Mammary epithelial cell (primary cell): ENCODE measurements at places on chromosomes 6 and 20. TPM values are rescaled to one million over a fixed set of nuclear protein-coding genes. Genes with fewer than 3 reads are reported as not detected.

SLC22A3 gene
- total RNA-seq: 0.33 TPM

DIDO1 gene
- 53.2 TPM for total RNA-seq

KCNK5 gene
- total RNA-seq: 1.3 TPM

KCNG1 gene
- 53.0 TPM for total RNA-seq

LRRN4 gene
- under 0.01 TPM for total RNA-seq

F13A1 gene
- total RNA-seq: not detected in 2 replicates

ADGB gene
- not detected for total RNA-seq

NDUFAF5 gene
- 34.7 and 45.0 TPM in 2 replicates for total RNA-seq

CTAGE9 gene
- total RNA-seq: not detected

HEBP2 gene
- total RNA-seq: 63.8 TPM

ZNF311 gene
- 4.0 TPM in 2 replicates for total RNA-seq

FOXF2 gene
- total RNA-seq: 0.35 TPM in 1 of 2 replicates, not detected in the other

TGM3 gene
- total RNA-seq: not detected in 2 replicates

DNA sequence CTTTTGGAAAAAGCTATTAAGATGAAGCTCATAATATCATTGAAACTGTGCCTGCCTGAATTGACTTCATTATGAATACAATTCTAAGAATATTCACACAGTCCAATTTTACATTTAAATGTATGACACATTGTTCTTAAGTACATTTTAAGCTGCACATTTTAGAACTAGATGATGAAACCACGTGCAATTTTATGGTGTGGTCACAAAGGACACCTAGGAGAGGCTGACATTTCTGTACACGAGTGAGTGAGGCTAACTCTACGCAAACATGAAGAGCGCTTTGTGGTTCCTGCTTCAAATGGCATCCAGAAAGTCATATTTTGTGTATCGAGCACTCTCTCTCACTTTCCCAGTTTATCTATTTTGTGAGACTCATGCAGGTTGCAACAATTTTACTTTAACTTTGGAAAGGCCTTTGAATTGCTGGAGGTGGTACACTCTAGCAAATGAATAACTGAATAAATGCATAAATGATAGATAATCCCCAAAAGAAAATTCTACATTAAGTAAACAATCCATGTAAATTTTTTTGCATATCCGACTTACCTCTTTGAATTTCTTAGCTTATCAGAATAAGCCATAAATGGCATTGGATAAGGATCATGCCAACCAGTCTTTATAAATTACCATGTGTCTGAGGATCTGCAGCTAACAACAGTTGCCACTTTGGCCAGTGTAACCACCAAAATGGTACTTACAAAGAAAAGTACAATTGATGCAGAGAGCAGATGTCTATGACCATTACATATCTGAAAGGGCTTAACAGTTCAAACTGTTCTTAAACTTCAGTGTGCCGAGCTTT, 97.3 kb downstream of the NRSN1 start:
- DNase-seq: no peak

GRCh38 chr20:51535674-51536073, 6.8 kb downstream of the NFATC2 start:
- DNase-seq: no peak

DNA sequence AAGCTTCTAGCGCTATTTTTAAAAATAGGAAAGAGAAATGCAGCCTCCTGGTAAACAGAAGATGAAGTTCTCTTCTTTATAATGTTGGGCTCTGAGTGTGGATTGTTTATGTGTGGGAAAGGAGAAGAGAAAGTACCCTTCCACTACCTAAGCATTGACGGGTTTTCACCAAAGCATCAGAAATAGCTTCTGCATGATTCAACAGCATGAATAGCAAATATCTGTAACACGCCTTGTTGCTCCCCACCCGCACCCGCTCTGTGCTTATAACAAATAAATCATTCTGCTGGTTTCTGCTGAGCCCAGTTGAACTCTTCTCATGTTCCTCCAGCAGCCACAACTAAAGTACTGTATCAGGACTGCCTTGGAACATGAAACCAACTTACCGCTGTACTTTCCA, 20.7 kb downstream of the TXLNB start:
- DNase-seq: peak; percentile 24

DNA sequence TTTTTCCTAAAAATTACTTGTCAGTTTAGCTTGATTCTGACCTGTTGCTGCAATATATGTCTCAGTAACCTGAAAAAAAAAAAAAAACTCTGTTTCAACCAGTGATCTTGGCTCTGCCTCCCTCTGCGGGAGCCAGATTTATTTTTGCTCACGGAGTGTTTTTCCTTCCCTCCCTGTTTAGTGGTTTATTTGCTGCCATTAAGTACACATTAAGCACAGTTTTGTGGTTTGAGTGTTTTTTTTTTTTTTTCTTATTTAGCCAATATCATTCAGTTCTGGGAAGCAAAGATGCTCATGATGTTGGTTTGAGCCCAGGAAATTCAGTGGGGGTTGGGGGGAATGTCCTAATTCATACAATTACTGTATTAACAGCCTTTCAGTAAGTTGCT, 110.1 kb upstream of the GPR6 start:
- DNase-seq: no peak

DNA sequence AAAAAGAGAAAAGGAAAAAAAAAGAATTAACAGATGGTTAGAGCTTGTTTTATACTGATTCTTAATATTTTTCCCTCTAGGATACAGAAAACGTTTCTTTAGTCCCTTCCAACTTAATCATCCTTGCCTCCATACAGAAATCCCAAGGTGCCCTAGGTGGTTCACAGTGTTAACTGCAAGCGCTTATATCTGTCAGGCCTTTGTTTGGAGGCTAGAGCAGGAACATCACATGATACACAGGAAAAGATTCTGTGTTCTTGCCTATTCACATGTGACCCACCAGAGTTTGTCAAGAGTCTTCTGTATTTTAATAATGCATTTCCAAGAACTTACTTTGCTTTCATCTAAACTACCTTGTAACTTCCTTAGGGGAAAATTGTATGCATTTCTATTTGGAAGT, 31.3 kb downstream of the ANKRD6 start:
- no peak for DNase-seq

GRCh38 chr20:46150943-46151342, 32.8 kb downstream of the CD40 start:
- DNase-seq: no peak

GRCh38 chr20:35318502-35319157, 26.4 kb upstream of the FAM83C start:
- peak; percentile 98 for DNase-seq

GRCh38 chr6:138331984-138332383, 45.7 kb upstream of the SMIM28 start:
- no peak for DNase-seq

DNA sequence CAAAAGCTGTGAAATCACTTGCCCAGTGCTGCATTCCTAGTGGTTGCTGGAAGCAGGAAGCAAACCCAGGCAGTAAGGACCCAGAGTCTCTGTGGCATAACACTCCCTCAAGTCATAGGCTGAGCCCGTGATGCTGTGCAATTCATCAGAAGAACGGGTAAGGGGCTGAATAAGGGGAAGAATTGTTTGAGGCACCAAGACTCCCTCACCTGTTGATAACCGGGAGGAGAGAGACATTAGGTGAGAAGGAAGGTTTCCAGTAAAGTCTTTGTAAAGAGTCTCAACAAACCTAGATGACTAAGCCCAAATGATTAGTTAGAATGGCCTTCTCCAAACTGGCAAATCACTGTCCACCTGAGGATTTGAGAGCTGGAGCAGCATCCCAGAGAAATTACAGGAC, 18.3 kb downstream of the ENPP3 start:
- no peak for DNase-seq

DNA sequence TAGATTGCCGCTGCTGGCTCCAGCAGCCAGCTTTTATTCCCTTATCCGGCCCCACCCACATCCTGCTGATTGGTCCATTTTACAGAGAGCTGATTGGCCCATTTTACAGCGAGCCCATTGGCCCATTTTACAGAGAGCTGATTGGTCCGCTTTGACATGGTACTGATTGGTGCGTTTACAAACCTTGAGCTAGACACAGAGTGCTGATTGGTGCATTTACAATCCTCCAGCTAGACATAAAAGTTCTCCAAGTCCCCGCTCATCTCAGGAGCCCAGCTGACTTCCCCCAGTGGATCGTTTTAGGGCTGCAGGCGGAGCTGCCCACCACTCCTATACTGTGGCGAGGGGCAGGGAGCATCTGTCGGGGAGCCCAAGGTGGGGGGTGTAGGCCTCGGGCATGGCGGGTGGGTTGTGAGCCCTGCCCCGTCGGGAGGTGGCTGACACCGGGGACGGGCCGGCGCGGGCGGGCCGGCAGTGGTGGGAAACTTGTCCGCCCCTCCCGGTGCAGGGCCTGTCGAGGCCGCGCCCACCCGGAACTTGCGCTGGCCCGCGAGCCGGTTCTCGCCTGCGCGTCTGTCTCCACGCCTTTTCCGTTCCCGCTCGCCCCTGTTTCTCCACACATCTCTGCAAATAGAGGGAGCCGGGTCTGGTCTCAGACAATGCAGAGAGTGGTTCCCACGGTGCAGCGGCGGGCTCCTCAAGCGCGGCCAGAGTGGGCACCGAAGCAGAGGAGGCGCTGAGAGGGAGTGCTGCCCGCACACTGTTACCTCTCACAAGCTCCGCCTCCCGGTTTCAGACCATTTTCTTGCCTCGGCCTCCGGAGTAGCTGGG, 86.1 kb upstream of the STMND1 start:
- no peak for DNase-seq

DNA sequence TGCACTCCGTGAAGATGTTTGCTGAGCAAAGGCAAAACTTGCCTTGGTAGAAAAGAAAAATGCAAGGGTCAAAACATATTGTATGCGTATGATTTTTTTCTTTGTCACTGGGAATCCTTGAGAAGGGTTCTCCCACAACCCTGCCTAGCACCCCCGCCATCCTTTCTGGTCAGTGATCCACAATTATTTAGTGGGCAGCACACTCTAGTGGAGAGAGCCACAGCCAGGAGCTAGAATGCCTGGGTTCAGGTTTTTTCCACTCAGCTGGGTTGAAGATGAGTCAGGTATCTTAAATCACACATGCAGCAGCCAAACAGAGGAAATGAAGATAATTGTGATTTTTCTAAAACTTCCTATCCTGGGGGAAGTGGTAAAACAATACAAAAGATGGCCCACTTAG, 243.1 kb downstream of the PKHD1 start:
- DNase-seq: no peak

- no peak for DNase-seq
These were observed 48.6 kb upstream of the RCAN2 start for GRCh38 chr6:46539866-46540265.

DNA sequence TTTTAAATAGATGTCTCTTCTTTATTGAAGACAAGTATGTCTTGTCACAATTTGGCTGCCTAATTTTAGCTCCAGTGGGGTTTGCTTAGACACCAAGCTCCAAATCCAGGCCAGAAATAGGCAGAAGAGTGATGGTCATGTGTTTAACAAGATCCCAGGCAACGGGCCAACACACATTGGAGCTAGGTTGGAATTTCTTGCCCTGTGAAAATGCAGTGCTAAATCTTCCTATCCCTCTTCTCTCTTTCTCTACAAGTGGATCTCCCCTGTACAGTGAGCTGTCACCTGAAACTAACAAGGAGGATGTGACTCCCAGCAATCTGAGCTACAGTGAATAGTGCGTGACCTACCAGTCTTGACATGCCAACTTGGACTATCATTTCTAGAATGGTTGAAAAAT, 65.3 kb upstream of the VGLL2 start:
- no peak for DNase-seq

DNA sequence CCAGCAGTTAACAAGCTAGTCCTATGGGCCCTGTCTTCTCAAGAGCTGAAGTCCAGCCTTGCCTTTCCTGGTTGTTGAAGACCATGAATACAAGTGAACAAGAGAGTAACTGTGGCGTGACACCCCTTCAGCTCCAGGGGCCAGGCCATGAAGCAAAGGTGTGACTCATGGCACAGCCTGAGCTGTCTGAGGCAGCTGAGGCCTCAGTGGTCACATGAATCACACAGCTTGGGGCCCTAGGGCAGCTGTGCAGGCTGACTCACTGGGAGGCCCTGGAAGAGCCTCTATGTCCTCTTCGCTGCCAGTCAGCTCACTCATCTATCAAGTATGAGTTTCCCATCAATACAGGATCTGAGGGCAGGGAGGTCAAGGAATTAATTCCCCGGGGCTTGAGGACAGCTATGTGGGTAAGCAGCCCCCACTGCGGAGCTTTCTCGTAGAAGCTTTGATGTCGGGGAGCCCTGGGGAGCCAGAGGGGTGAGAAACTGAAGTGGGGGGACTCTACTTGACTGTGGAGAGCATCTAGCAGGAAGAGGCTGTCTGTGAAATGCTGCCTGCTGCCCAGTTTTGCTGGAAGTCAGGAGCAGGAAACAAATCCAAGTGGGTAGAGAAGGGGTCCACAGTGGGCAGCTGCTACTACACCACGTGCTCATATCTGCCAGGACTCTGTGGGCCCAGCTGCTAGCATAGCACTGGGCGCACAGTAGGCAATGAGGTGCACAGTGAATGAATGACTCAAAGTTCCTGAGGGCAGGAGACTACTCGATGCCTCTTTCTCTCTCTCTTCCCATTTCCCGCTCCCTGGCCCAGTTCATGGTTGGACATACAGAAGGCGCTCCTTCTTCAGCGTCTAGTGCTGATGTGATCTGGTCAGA, 13.7 kb upstream of the FAM83C start:
- peak; percentile 100 for DNase-seq

DNA sequence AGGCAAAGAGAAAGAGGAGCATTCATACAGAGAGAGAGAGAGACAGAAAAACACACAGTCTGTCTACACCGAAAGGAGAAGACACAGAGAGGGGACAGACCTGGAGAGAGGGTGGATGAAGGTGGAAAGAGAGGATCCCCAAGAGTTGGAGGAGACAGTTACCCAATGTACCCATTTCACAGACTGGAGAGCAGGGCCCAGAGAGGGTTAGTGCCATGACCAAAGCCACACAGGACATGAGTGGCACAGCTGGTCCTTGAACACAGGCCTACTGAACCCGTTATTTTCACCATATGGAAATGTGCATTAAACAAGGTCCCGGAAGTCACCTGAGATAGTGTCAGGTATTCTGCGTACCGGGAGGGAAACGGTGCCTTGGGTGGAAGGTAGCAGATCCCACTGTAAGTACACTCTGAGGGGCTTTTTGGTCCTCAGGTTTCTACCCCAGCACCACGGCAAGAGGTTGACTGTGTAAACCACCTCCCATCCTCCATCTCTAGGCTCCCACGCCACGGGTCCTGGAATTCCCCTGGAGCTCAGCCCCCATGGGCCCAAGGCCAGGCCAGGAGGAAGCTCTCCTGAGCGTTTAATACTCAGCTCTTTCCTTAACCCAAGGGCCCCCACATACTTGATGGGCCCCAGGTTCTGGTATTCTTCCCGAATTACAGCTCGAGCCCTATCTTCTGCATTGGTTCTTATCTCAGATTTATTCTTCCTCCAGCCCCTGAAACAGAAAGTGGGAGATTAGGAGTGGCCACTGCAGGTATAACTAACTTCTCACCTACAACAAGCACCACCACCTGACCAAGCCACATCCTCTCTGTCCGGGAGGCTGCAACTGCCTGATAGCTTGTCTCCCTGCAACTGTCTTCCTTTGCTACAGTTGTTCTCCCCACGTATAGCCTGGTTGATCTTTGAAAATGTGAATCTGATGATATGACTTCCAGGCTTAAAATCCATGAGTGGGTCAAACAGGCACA, 38.4 kb upstream of the OCSTAMP start:
- no peak for DNase-seq

DNA sequence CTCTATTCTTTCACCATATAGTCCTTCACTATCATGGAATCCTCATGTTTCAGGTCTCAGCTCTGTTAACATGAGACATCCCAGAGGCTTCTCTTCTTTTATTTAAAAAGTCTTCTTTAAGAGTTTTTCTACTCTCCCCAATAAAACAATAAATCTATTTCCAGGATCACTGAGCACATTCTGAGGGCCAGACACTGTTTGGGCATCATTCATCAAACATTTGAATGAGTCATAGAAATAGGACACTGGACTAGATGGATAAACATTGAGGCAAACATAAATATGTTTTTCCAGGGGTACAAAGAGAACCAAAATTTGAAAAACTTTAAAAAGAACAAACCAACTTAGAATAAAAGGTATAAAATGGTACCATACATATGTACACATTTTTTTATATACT, 554.4 kb downstream of the KIF16B start:
- DNase-seq: peak; percentile 12
